NCI-H2171 (cell line): ENCODE measurements at places on chromosomes 5 and 9.

- no peak for DNase-seq
These were observed 146.5 kb upstream of the TLX3 start for GRCh38 chr5:171162596-171162995.

DNA sequence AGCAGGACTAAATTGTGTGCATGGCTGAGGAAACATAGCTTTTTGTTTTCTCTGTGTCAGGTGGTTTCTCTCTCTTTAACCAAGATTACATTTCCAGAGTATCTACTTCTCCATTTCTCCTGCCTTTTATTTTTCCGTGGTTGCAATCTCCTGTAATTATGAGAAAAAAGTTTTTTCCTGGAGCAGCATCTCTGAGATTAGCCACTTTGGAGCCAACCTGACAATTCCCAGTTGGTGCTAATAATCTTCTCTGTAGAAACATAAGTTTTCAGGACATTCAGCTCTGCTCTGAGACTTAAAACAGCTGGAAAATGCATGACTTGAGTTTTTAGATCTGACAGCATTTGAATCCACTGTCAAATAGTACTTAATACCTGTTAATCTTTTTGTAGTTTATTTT, 67.1 kb upstream of the GAS1 start:
- DNase-seq, result no peak

- DNase-seq, result no peak
These were observed 172.8 kb downstream of the CARTPT start for GRCh38 chr5:71891856-71892255.

DNA sequence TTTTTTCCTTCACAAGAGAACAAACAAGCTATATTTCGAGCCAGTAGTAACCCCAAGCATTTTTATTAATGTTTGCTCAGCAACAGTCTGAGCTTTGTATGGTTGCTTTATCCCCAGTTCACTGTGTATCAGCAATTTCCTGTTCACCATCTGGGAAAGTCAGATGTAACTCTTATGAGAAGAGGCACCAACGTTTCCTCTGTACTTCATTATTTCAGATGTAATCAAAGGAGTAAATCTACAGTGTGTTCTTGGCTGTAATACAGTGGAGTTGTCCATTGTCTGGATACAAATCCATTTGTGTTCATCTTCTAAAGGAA, 340.2 kb downstream of the ARRDC3 start:
- DNase-seq, result no peak

GRCh38 chr5:18792145-18792544, 1157.9 kb downstream of the TAF11L14 start:
- DNase-seq, result peak; percentile 18

- DNase-seq, result no peak
These were observed 20.7 kb downstream of the OR2S2 start for GRCh38 chr9:35937227-35937626.
